Tongue (tissue), 3 donors: ENCODE measurements at places on chromosomes 1 and 21. TPM values are rescaled to one million over a fixed set of nuclear protein-coding genes. Genes with fewer than 3 reads are reported as not detected.

Gene CRYBG2
- total RNA-seq: 13.7 TPM

Gene HEYL
- total RNA-seq: 12.4 TPM

Gene HSD11B1
- 1.1 TPM for total RNA-seq

Gene AHDC1
- 50.8 TPM for total RNA-seq

Gene MR1
- 8.4 TPM for total RNA-seq

Gene SPRR2G
- not detected for total RNA-seq

Gene MPL
- not detected for total RNA-seq

Gene KRTAP19-8
- total RNA-seq: not detected

Gene ASAP3
- total RNA-seq: 66.7 TPM

Gene LRRC39
- total RNA-seq: 132 TPM

Gene SAMD11
- total RNA-seq: 6.1 TPM

Gene ZFP69
- total RNA-seq: 3.0 TPM

Gene CYP4A11
- total RNA-seq: not detected

Gene LORICRIN
- not detected for total RNA-seq

Gene NTNG1
- total RNA-seq: 4.5 TPM

Gene CDK18
- 7.7 TPM for total RNA-seq

Gene SHISAL2A
- not detected for total RNA-seq

Gene FMO5
- 1.5 TPM for total RNA-seq

Gene ANKRD35
- total RNA-seq: 13.1 TPM

Gene GPR52
- total RNA-seq: 3.9 TPM

Gene TMEM54
- total RNA-seq: 14.9 TPM

Gene ZNF648
- total RNA-seq: 0.51 TPM

Gene OR6N1
- not detected for total RNA-seq

Gene ADORA3
- total RNA-seq: not detected

Gene INSRR
- 0.21 TPM for total RNA-seq

Gene GRIK3
- total RNA-seq: 3.2 TPM

Gene KCNT2
- 10.5 TPM for total RNA-seq

Gene HCRTR1
- not detected for total RNA-seq

Gene FAM89A
- total RNA-seq: 2.1 TPM

Gene ANXA9
- total RNA-seq: 1.6 TPM

Gene SYT2
- 0.21 TPM for total RNA-seq

Gene ZNF326
- 28.1 TPM for total RNA-seq

Gene CDK11A
- total RNA-seq: 17.5 TPM

Gene PLA2G4A
- total RNA-seq: 8.4 TPM

Gene JMJD4
- total RNA-seq: 18.5 TPM

Gene RSPH1
- total RNA-seq: 0.10 TPM

Gene KCNK1
- total RNA-seq: 2.7 TPM

Gene MNDA
- total RNA-seq: 5.9 TPM

Gene SHE
- total RNA-seq: 10.7 TPM
